ENCODE measurements at places on chromosomes 7 and 10.

DNA sequence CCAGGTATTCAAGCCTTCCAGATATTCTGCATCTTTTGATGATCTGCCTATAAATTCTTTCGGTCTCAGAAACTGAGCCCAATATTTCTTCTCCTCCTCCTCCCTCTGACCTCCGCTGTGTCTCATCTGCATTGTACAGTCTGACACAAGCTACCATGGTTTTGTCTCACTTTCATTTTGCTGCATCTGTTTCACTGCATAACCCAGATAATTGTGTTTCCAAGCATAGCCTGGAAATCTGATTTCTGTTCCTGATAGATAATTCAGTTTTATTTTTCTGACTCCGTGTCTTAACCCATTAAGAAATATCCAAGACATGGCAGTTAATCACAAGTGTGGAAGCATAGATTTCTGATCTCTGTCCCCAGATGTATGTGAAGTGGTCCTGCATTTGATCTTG is 374.2 kb upstream of the SEMA3A start:
- no peak for DNase-seq

- DNase-seq = no peak
Observed at GRCh38 chr10:92407305-92408016, 116.5 kb downstream of the MARCHF5 start.

DNA sequence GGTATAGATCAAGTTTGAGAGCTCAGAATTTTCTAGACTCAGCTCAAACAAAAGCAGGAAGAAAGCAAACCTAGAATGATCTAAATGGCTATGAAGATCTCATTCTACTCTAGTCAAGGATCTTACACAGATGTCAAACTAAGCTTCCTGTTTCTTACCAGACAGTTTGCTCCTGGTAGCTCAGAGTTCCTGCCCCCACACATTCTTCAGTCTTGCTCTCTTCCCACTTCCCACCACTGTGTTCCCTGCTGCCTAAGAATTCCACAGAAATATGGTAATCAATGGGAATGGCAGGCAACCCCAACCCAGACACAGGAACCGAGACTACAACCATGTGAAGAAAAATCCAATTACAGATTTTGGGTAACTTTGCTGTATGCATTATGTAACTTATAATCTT is 133.4 kb upstream of the PTN start:
- no peak for DNase-seq

- DNase-seq = no peak
Observed at GRCh38 chr7:78071491-78072200, 273.1 kb downstream of the PHTF2 start.

DNA sequence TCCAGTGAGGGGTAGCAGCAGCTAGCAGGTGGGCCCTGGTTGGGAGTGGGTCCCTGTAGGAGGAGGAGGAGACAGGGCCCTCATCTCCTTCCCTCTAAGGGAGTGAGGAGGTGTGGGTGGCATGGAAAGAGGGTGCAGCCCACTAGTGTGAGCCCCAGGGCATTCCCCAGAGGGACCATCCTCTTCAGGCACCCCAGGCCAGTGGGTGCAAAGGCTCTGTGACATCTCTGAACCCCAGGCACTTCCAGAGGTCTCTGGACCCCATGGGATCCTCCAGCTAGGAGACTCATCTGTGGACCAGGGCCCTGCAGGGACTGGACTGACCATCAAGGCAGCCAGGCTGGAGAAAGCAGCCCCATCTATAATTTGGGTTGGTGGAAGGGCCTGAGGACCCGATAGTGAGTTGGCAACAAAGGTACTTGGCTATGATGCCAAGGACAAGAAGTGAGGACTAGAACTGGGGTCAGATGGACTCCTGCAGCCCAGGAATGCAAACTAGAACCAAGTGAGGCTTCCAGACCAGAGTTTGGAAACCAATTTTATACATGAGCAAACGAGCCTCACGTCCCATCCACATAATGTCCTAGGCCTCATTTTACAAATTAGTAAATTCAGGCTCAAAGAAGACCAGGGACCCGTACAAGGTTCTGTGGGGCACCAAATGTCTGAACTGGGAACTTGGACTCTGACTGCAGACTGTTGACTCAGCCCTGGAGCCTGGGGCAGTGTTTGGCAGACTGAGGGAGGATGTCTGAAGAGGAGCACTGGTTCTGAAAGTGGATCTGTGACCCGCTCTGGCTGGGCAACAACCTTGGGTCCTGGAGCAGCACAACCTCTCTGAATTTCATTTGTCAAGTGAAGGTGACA is 1.4 kb upstream of the VSTM4 start:
- no peak for DNase-seq

DNA sequence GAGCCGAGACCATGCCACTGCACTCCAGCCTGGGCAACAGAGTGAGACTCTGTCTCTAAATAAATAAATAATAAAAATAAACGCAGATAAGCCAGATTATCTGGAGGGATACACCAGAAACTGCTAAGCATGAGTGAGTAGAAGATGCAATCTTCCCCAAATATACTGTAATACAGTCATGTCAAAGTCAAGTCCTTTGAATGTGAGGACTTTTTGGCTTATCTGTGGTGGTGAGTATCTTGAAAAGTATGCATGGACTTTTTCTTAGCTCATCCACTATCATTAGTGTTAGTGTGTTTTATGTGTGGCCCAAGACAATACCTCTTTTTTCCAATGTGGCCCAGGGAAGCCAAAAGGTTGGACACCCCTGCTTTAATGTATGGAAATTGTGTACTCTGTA is 44.7 kb upstream of the PITRM1 start:
- no peak for DNase-seq

GRCh38 chr10:72425133-72425532 is 70.4 kb upstream of the DNAJB12 start:
- DNase-seq = no peak

DNA sequence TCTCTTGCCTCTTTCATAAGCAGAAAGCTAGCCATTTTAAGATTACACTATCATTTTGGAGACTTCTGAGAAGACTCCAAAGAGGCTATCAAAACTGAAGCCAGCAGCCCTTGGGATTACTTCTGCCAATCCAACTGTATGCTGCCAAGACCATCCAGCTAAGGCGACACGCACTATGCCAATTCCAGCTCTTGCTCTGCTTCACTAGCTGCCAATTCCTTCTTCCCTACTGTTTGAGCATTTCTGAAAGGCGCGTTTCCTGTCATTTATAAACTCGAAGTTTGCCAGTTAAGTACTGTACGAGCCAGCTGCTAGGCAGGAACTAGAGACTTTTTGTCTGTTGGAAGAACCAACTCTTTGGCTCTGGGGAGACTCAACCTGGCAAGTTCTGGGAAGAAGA is 36.5 kb downstream of the MALSU1 start:
- DNase-seq = no peak

DNA sequence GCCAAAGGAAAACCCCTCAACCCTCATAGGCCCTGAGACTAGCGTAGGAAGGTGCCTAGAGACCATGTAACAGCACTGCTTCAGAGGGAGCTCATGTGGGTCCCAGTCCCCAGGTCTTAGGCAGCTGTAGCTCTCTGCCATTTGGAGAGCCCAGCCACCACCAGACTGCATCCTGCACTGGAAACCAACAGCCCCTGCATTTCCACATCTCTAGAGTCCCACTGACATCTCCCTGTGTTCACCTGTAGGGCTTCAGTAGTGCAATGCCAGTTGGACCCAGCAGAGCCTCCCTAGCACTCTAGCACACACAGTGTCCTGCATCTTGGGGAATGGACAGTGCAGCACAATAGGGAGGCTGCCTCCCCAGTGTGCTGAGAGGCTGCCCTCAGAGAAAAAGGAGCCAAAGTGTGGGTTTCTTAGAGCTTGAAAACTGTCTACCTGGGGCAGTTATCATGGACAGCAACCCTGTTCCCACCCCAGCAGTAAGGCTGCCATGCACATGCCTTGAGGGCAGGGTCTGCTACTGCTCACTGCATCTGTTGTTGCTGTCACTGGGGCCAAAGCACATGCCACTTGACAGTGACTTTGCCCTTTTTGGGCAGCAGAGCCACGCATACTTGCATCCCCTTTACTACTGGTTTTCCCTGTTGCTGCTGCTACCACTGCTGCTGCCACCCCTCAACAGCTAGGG is 46.7 kb upstream of the ANTXRL start:
- DNase-seq = no peak

Measured in stimulated activated naive CD4-positive, alpha-beta T cell treated with Interleukin-2 at 50 U/mL for 16 hours (primary cell).